Suppressor macrophage treated with lipopolysaccharide for 1 hour (primary cell): ENCODE measurements at places on chromosomes 7 and 10.

- no peak for DNase-seq
Measured at GRCh38 chr7:21500117-21500832, 42.6 kb upstream of the DNAH11 start.

GRCh38 chr10:49595713-49596492 lies 14.2 kb upstream of the SLC18A3 start:
- DNase-seq: no peak

DNA sequence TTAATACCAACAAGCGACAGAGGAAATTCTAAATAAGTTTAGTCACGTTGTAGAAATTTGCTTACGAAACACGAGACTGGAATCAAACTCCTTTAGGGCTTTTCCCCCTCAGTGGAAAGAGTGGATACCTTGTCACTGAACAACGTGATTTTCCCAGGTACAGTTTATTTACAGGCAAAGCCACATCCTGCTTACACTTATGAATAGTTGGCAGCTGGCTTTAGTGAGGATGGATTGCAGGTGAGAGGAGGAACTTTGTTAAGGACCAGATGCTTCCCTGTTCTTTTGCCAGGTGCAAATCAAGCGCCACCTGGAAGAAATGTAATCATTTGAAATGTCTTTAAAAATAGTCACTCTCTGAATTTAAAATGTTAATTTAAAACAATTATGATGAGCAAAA lies 282.4 kb downstream of the ADARB2 start:
- no peak for DNase-seq

GRCh38 chr10:129742742-129743550 lies 221.1 kb downstream of the EBF3 start:
- no peak for DNase-seq

DNA sequence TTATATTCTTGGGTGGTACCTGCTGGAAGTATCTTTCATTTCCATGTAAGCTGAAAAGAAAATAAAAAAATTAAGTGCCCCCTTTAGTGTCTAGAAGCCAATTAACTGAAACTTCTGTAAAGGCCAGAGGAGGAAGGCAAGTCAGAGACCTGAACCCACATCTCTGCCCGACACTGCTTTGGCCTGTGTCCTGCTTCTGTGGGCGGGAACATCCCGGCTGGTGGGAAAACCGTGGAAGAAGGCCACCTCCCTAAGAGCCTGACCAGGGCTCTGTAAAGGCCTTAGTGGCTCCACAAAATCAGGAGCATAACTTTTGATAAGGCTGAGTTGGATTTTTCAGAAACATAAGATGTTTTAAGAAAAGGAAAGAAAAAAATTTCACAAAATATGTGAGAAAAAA lies 9.4 kb downstream of the CPXM2 start:
- DNase-seq: no peak

DNA sequence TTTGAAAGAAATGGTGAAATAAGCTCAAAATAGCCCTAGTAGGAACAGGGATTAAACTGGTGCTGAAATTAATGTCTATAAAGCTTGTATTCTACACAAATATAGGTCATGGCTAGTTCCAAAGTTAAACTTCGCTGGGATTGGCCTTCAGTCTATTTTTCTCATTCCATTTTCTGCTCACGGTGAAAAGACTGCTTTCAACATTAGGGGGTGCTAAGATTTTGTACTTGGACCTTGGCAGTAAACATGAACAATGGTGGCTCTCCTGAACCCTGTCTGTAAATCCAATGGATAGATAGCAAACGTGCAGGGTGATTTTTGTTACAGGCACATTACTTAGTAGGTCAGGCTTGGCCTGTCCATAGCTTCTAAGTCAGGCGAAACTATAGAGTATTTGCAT lies 36.0 kb upstream of the RSU1 start:
- DNase-seq: peak; percentile 35

GRCh38 chr10:118311505-118311904 lies 30.6 kb downstream of the FAM204A start:
- DNase-seq: no peak

- no peak for DNase-seq
Measured at GRCh38 chr10:6570893-6571292, 9.2 kb downstream of the PRKCQ start.

DNA sequence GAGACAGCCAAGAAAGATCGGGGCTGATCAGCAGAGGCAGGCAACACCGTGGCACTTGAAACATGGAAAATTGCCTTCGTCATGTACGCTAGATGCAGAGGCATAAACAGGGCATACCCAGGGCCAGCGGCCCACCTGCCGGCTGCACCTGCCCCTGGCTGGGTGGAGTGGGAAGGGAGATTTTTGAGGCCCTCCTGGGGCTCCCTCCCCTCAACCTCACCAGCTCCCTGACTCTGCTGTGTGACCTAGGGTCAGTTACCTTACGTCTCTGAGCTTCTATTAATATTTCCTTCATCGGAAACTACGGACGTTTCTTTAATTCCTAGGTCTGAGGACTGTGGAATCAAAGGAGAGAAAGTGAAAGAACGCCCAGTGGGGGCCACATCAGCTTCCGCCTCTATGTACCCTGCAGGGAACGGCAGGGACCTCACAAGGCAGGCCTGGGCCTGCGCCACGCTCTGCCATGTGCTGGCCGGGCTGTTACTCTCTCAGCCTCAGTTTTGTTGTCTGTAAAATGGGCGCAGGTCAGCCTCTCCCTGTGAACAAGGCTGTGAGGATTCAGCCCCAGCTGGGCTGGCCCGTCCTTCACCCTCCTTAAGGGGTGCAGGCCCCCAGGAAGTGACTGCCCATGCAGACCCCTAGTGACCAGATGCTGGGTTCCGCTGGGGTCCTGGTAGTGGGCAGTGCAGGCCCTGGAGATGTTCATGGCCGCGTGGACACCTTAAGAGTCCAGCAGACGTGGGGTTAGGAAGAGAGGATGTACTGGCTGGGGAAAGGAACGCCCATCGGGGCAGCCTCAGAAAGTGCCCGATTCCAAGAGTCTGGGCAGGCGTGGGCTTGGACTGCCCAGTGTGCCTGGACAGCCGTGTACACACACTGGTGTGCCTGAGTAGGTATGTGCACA lies 22.7 kb downstream of the ELFN1 start:
- no peak for DNase-seq

DNA sequence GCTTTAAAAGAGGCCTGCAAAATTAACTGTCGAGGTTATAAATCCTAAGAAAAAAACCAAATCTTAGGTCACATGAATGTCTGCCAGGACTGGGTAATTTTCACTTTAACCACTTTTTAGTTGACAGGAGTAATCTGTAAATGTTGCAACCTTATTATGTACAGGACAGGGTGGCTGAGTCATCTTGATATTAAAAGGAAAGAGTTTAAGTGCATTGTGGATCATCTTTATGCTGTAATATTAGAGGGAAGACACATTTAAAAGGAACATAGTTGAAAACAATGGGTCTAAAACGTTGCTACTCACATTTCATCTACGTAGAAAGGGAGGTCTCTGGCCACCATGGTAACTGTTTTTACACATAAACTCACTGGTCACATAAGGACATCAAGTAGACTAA lies 115.5 kb downstream of the LSMEM1 start:
- DNase-seq: no peak

DNA sequence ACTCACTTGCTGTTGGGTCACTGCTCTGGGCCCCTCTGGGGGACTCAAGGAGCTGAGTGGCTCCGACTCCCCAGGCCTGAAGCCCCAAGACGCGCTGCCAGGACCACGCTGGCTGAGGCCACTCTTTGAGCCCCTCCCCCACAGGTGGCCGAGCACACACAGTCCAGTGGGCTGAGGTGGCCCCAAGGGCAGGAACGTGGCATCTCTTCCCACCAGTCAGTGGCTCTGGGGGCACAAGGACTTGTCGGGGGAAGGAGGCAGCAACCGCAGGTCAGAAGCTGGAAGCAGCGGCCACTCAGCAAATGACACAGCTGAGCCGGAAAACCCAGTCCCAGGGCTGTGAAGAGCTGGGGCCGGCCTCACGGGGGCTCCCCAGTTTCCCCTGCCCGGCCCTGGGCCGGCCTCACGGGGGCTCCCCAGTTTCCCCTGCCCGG lies 24.1 kb downstream of the GRIFIN start:
- peak; percentile 84 for DNase-seq

GRCh38 chr7:128937647-128938543 lies at the start of gene IRF5:
Gene IRF5 (plus strand): TSS chr7:128937927. CDS start chr7:128942082, 4,155 bp downstream.
- peak; percentile 83 for DNase-seq

DNA sequence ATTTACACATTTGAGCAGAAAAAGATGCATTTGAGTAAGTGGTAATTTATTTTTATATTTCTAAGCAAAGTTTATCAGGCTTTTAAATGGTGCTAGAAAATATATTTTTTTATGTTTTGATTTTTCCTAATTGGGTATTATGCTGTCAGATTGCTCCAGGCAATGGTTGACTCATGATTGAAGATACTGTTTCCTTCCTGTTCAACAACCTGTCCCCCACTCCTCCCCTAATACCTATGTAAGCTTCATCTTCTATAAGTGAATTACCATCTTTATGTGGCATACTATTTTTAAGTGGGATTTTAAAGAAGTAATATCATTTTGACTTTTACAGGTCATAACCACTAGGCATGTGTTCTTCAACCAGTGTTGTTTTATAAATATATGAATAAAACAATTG lies 21.4 kb downstream of the TSPAN13 start:
- no peak for DNase-seq

DNA sequence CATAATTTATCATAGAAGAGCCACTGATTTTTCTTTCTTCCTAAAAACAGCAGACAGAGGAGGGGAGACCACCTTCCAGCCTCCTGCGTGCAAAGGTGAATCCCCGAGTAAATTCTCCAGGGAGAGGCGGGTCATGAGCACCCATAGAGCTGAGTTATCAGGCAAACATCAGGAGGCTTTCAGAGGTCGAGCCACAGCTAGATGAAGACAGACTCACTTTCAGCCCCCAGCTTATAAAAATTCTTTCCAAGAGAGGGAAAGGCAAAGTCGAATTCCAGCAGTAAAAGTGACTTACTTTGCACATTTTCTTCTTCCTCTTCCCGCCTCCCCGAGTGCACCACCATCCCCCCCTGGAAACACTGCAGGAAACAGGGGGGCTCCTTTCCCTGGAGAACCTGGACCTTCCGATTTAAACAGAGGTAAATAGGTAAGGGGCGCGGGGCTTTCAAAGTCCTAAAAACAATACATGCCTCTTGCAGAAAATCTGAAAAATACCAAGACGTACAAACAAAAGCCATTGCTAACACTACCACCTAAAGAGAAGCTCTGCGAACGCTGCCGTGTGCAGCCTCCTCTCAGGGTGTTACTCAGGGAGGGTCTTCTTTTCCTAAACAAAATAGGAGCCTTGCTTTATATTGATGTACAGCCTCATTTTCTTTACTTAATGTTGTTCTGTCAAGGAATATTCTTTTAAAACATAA lies 163.8 kb downstream of the SVIL start:
- no peak for DNase-seq

- DNase-seq: peak; percentile 21
Measured at GRCh38 chr7:27605689-27606269, 56.9 kb downstream of the HIBADH start.

GRCh38 chr10:102537367-102537766 lies 33.6 kb downstream of the SUFU start:
- no peak for DNase-seq

DNA sequence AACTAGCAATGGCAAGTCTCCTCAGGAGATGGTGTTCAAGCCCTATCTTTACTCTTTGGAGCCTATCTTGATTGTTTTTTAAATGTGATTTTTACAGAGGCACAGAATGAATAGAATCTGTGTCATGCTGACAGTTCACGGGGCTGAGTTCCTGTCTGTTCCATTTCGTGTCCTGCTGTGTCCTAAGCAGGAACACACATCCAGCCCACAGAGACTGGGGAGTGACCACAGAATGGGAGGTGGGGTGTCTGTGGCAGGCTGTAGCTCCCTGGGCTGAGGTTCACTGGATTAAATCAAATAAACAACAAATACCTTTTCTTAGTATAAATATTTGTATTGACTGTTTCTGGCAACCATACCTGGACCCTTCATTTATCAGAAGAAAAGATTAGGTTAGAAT lies 73.4 kb upstream of the CARD11 start:
- no peak for DNase-seq

DNA sequence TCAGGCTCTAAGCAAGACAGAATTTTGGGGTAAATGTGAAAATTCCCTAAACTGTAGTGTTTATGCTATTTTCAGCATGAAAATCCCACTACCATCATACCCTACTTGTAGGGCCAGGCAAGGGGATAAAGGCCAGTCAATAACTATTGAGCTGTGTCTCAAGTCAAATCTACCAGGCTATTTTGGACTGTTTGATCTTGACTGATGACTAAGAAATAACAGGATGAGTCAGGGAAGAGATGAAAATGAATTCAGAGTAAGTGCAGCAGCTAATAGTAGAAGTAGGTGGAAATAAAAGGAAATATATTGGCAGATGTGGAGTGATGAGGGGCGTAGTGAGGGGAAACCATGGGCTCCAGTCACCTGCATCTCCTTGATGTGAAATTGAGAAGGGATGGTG lies 225.8 kb upstream of the PHYHIPL start:
- DNase-seq: no peak

DNA sequence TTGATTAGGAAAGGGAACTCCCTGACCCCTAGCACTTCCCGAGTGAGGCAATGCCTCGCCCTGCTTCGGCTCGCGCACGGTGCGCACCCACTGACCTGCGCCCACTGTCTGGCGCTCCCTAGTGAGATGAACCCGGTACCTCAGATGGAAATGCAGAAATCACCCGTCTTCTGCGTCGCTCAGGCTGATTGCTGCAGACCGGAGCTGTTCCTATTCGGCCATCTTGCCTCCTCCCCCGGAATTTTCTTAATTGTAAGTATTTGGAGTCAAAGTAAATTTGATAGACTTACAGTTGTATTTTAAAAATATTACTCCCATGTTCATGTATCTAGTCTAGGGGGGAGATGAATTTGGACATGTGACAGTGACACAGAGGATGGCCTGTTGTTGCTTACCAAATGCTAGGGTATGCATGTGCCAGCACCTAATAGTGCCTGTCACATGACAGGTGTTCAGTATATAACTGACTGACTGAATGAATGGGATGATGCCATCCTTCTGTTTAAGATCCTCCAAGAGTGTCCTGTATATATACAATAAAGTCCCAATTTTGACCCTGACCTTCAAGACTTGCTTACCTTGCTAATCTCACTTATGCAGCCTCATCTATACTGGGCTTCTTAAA lies 42.0 kb upstream of the ICA1 start:
- DNase-seq: no peak

- DNase-seq: no peak
Measured at GRCh38 chr10:11154849-11155498, 137.3 kb downstream of the CELF2 start.

DNA sequence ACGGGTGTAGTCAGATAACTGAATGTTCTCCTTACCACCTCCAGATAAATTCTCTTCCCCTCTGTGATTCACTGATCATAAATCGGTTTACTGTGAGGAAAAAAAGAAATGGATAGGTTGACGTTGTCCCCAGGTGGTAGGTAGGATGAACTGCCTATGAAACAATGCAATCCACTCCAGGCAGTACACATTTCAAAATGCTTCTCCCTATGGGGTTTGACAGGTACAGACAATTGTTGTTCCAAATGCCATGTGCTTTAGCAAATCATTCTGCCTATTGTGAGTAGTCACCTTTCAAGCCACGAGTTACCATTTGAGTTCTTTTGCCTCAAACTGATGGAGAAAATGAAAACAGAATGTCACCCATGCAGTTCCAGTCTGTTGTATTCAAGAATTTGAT lies 21.8 kb downstream of the VIM start:
- no peak for DNase-seq

- no peak for DNase-seq
Measured at GRCh38 chr10:15791816-15792524, 68.3 kb downstream of the MINDY3 start.

- DNase-seq: no peak
Measured at GRCh38 chr7:36802459-36803135, 78.3 kb upstream of the AOAH start.
